Motor neuron (in vitro differentiated cells): ENCODE measurements at places on chromosomes 5 and 9. TPM values are rescaled to one million over a fixed set of nuclear protein-coding genes. Genes with fewer than 3 reads are reported as not detected.
A peak's percentile ranks its signal among the peaks of the same experiment; 100 is the strongest.

TMEM252 gene
- 0.14 TPM in 1 of 2 replicates, not detected in the other for total RNA-seq

C5orf34 gene
- 4.7 and 7.1 TPM in 2 replicates for total RNA-seq

- no peak for ATAC-seq
These were observed 63.8 kb downstream of the PBX3 start for GRCh38 chr9:125811002-125811401.

DNA sequence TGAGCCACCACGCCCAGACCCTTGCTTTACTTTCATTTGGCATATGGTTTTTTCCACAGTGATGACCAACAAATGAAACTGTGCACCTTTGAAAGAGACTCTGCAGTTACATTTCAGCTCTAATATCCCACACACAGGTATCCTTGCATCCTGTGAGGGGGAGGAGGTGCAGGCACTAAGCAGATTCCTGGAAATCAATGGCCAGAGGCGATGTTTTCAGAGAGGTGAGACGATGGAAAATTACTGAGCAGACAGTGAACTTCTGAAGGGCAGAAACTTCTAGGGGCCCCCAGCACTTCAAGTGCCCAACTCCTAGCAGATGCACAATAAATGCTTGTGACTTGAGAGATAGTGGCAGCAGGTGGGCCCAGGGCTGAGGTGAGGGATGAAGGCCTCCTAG, 29.8 kb upstream of the GNE start:
- ATAC-seq = no peak

PCDHGB5 gene
- total RNA-seq = 1.3 and 1.4 TPM in 2 replicates

GRCh38 chr9:115957585-115957984, 196.0 kb upstream of the PAPPA start:
- ATAC-seq = peak; percentile 45

DNA sequence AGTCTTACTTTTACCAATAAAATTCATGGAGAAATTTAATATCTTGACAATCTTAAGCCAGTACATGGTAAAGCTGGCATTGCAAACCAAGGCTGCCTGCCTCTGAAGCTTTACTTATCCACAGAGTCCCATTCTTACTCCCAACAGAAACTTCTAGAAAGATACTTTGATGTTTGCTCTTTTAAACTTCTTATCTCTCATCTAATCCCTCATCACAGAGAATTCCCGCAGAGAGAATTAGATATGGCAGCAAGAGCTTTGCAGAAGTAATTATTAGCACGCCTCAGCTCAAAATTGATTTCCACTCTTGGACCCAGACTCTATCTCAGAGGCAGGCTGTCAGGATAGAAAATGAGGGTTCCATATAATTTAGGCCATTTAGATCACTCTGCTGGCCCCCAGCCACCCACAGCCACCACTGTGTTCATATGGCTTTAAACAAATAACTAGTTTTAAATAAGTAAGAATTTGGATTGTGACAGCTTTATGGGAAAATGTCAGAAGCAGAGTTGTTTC, 37.9 kb upstream of the GAS1 start:
- ATAC-seq = no peak

DNA sequence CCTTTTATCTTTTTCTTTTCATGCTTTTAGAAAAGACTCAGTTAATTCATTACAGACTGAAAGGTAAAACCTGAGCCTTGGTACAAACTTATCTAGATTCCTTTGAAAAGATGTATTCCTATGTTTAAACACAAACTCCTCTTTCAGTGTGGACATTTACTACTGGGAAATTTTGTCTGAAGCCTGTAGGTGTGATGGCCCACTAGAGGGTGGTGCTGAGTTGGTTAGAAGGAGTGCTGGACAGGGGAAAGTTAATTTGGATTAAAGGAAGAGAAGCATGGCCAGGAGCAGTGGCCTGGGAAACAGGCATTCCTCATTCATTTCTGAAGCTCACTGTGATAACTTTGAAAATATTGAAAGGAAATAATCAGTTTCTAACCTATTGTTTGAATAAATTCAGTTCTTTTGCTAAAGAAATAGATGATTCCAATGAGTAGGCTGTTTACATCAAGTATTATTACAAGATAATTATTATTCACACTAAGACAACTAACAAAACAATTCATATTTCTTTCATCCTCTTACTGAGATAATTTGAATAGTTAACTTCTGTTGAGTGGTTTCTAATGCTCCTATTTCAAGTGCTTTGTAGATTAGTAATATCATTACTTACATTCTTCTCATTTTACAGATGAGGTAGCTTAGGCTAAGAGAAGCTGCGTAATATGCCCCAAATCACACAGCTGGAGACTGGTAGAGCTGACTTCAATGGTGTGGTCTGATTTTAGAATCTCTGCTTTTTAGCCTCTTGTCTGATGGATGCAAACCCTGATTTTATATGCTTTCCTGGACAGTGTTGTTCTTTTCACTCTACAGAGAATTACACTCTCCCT, 150.9 kb downstream of the ADGRV1 start:
- ATAC-seq = peak; percentile 55

DNA sequence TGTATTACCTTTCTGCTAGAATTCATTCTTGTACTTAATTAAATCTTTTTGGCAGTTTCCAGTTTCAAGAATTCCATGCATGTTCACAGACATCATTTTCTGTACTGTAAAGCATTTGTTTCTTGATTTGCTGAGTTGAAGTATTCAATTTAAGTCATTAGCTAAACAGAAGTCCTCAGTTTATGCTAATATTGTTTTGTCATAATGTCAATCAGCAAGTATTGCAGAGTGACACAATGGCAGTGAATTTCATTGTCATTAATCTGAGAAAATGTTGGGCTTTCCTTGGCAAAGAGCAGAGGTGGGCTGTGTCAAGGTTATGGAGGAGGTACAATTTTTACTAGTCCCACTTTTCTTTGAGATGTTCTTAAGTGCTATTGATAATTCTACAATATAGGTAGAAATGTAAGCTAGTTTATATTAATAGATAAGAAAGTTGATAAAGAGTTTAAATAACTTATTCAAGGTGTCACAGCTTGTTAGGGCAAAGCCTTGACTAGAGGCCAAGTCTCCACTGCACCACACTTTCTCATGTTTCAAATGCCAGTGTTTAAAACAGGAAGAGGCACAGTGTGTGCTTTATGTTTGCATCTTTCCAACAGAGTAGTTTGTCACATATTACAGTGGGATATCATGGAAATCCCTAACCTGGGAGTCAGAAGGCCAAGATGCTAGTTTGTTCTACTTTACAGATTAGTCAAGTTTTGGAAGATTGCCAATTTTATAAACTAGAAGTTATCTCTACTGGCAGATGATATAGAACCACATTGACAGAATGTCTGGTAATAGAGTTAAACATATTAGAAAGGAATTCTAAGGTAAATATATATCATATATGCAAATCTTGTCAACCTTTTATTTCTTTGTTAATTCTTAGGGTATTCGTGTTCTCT, 56.3 kb downstream of the SLF1 start:
- no peak for ATAC-seq

DNA sequence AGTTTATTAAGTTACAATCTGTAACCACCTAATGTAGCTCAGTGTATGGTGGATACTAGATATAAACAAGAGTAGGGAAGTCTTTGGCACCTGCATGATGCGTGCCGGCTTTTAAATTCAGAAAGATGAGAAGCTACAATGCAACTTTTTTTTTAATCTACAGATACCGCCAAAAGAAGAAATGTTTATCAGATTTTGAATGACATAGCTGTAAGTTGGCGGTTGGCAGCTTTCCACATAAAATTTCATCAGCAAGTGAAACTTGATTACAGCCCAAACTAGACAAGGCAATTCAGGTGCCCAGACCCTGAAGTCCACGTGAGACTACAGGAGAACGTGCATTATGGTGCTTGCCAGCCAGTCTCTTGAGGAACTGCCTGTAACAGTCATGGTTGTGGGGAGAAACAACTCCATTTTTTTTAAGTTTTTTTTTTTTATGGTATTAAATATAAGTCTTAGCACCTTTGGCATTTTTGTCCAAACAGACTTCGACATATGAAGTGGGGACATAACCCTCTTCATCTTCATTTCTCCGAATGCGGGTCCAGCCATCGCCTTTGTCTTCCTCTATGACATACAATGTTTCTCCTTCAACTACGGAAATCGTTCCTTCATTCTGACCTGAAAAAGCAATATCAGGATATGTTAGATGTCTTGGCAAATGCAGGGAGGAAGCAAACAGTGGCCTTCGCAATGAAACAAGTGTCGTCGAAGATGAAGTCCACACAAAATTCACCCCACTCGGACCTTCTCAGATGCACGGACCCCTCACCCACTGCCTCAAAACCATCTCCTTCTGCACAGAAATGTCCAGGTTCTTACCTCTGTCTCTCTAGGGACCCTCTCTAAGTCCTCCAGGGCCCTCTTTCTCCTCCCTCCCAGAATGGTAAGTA, 60.4 kb downstream of the USP20 start:
- no peak for ATAC-seq

DNA sequence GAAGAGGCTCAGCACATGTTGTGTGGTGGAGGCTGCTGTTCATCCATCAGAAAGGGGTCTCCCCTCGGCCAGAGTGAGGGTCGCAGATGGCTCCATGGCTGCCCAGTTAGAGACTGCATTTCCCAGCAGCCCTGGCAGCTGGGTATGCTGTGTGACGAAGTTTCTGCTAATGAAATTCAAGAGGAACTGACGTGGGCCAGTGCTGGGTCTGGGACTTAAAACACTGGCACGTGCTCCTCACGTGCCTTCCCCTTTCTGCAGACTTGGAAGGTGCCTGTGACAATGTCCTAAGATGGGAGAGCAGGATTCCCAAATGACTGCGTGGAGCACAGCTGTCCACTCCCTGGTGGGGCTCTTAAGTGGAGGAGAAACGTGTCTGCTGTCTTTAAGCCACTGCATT, 114.5 kb upstream of the RAPGEF1 start:
- ATAC-seq = peak; percentile 56

- no peak for ATAC-seq
These were observed 825 bp downstream of the LRRC14B start for GRCh38 chr5:191949-192690.

SLC1A3 gene
- 12.8 and 14.0 TPM in 2 replicates for total RNA-seq

DNA sequence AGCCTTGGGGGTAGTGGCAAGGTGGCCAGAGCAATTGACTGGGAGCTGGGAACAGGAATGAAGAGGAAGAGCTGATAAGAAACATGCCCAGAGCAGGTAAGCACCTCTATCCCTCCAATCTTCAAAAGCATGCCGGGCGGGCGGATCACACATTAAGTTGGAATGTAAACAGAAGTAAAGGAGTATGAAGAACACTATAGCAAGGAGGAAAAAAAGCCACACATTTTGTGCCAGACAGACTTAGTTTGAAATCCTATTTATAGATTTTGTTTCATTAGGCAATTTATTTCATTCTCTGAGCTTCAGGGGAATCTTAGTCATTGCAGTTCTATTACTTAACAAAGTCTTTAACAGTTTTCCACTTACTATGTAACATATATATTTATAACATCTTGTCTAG, 173.9 kb upstream of the TNC start:
- no peak for ATAC-seq

GRIN3A gene
- 6.5 and 7.3 TPM in 2 replicates for total RNA-seq

DNA sequence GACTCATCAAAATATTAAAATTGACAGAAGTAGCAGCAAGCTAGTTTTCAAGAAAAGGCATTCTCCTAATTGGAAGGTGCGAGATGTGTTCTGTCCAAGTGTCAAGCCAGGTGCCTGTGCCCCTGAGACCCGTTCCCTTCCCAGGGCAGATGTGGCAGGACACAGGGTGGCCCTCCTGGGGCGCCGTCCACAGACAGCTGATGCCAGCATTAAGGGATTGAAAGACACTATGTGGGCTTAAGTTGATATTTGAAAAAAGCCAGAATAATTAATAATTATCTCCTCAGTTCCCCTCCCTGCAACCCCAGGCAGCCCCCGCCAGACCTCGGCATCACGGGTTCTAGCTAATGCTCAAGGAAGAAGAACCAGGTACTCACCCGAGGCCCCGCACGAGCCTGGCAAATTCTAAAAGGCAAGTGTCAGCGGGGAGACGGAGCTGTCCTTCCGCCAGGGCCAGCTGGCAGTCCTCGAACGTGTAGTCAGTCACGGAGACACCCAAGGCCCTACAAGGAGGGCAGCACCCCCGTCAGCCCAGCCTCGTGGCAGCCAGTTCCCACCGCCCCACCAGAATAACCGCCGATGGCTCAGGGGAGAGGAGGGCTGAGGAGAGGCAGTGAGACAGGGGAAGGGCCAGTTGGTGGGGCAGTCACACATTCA, 29.1 kb upstream of the SLC6A3 start:
- ATAC-seq = no peak

DNA sequence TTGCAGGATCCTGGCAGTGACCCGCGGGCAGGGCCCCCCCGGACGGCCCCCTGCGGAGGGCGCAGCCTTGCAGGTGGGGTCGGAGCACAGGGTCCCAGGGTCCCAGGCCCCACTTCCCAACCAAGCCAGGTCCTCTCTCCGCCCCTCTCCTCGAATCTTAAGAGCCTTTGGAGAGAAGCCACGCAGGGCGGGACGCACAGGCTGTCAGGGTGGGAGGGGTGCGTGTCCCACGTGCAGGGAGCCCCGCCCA, 18.4 kb upstream of the EGFL7 start:
- no peak for ATAC-seq

DNA sequence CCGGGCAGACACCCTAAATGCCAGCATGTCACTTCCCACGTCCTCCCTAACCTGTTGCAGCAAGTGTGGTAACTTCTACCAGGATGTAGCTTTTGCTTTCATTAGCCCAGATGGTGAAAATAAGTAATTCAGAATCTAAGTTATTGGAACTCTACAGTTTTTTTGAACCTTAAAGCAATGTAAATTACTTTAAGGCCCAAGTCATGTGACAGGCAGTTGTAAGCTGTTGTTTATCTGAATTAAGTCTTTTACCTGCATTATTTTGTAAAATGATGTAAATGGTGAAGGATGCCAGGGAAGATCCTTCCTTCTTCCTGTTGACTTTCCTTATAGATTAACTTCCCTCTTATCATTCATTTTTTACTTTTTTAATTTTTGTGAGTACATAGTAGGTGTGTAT, 670.2 kb downstream of the SEMA5A start:
- no peak for ATAC-seq

DNA sequence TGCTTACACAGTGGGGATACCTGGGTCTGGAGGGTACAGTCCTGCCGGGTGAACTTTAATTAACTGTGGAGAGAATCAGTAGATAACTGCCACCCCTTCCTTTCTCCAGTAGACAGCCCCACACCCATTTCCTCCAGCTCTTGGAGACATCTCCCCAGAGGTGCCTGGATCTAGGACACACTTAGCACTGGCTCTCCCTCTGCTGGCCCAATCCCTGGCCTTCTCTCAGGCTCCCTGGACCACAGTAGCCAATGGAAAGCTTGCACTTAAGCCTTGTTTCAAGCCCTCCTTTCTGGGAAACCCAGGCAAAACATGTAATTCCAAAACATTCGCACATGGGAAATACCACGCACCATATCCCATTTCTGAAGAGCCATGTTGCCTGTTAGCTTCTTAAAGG, 169.2 kb upstream of the GAS1 start:
- no peak for ATAC-seq

SVEP1 gene
- 0.66 and 1.2 TPM in 2 replicates for total RNA-seq

PCDHGA8 gene
- 0.52 and 0.68 TPM in 2 replicates for total RNA-seq

DNA sequence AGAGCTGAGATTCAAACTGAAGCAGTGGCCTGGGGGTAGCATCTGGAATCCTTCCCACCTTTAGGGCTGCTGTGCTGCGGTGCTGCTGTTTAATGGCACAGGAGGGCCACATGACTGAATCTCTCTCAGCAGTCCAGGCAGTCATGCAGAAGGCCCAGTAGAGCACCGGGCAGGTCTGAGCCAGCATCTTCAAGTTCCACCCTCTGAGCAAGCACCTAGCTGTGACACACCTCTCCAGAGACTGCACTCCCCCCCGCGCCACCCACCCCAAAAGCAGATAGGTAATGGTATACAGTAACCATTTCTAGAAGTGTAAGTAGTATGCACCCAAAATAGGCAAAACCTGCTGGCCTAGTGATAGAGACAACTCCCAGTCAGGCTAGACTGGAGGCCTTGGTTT, 8.2 kb downstream of the IL4 start:
- no peak for ATAC-seq
